ENCODE measurements at places on chromosomes 1 and 21.
A peak's percentile ranks its signal among the peaks of the same experiment; 100 is the strongest.

DNA sequence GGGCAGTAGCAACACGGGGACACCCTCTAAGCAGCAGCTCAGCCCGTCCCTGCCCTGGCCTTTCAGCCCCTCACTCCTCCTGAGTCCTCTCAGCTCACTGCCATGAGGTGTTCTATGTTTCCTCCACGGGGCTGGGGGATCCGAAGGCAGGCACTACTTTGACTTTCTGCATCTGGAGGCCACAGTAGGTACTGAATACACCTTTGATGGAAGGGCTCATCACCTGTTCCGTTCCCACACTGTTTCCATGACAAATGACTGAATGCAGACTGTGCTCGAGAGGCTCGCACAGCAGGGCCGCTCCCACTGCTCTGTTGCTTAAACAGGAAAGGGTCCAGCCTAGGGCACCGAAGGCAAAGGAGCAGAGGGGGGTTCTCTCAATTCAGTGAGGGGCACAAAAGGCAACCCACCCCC lies 77.6 kb upstream of the DNAH14 start:
- no peak for DNase-seq

- DNase-seq: no peak
Observed at GRCh38 chr1:163774978-163775620, 453.3 kb downstream of the NUF2 start.

GRCh38 chr1:33696962-33697361 lies 166.9 kb upstream of the HMGB4 start:
- DNase-seq: no peak

DNA sequence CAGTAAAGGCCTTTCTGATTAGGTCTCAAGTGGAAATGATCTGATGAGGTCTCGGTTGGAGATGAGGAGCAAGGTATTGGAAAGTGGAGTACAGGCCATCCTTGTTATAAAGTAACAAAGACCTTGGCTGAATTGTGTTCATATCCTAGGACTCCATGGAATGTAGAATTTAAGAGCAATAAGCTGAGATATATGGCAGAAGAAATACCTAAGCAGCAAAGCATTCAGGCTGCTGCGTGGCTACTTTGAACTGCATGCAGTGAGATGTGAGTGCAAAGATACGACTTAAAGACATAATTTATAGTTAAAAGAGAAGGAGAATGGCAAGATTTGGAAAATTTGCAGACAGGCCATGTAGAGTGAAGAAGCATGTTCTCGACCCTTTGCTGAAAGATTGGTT lies 11.2 kb upstream of the XPR1 start:
- no peak for DNase-seq

GRCh38 chr1:63073309-63074306 lies 248.8 kb upstream of the FOXD3 start:
- DNase-seq: peak; percentile 39

DNA sequence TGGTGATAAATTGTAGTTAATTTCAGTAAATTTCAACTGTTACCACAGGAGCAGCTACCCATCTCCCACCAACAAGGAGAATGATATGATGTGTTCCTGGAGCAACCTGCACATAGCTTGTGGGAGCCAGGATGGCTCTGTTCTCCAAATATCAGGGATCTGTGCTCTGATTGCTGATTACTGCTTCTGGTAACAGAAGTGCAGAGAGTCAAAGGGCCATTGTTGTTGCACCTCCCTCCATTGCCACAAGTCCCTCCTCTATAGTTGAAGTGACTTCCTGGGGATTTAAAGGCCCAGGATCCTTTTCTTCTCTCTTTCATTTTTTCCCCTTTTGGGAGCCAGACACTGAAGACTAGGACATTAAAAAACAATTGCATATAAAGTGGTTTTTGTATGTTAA lies 51.6 kb upstream of the HPDL start:
- DNase-seq: peak; percentile 3

DNA sequence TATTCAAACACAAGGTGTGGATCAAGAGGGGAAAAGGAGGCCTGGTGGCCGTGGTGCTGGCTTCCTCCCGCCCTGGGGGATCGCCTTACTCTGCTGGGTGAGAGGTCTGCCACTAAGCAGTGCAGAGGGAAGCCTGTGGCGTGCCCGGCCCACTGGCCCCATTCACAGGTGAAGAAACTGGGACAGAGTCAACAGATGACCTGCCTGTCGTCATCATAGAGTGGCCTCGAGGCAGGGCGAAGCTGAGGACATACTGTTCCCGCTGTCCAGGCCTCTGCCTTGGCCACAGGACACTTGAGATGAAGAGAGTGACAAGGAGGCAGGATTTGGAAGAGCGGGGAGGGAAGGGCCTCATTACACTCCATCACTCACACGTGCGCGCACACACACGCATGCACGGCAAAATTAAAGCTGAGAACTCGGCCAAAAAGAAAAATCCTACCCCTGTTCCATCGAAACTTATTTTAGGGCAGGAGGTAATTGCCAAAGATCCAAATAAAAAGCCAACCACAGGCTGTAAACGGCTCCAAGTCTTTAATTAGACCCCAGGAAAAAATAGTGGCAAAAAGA lies 50.5 kb downstream of the CASZ1 start:
- DNase-seq: no peak
